ENCODE measurements at places on chromosomes 3 and 15.

- DNase-seq: no peak
Measured at GRCh38 chr3:107421170-107421792, 44.0 kb downstream of the CCDC54 start.

DNA sequence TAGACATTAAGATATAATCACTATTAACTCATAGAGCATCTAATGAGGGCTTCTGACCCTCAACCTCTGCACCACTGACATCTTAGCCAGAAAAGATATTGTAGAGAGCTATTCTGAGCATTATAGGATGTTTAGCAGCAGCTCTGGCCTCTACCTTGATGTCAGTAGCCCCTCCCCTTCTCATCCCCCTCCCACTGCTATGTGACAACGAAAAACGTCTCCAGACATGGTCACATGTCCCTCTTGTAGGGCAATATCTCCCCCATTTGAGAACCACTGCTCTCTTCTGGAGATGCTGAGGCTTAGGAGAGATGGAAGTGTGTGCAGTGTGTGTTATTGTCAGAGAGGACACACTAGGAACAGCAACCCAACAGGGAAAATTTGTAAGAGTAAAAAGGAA lies 242.3 kb downstream of the FEZF2 start:
- no peak for DNase-seq

DNA sequence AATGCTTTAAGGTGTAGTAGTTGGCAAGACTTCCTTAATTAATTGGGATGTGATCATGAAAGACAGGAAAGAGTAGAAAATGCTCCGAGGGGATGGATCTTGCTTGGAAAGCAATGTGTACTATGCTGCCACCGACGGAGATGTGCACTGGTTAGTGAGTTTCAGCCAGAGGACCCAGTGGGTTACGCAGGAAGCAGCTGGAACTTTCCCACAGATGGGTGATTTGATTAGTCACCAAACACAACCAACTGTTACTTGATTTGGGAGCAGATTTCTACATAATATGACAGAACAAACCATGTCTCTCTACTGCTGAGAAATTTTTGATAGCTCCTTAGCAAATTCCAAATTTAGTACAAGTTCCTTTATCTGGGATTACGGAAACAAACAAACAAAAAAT lies 245.4 kb upstream of the MCTP2 start:
- no peak for DNase-seq

DNA sequence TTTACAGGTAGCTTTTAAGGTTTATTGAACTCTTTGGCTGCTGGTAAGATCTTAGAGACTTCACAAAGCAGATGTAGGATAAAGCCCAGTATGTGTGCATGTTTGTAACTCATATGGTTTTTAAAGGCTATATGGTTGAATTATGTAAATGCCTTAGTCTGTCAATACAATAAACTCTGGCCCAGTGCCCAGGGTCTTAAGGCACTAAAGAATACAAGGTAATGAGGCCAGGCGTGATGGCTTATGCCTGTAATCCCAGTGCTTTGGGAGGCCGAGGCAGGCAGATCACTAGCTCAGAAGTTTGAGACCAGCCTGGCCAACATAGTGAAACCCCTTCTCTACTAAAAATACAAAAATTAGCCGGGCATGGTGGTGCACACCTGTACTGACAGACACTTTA lies 170.3 kb upstream of the CGNL1 start:
- DNase-seq: no peak

DNA sequence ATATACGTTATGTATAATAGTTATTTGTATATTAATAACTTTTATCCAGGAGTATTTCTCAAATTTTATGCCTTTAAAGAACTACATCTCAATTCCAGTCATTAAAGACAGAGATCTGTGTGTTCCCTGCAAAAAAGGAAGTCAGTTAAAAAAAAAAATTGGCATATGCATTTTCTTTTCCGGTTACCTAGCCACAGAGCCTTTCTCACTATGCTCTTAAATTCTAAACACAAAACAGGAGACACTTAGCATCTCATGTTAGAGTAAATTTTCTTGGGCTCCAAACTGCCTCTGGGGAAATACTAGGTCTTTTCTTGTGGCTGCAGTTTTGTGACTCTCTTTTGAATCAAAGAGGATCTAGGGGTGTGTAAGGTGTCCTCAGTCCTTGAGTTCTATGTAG lies 105.9 kb downstream of the KCNH8 start:
- no peak for DNase-seq

GRCh38 chr3:189588475-189589178 lies 42.6 kb upstream of the TP63 start:
- DNase-seq: no peak

DNA sequence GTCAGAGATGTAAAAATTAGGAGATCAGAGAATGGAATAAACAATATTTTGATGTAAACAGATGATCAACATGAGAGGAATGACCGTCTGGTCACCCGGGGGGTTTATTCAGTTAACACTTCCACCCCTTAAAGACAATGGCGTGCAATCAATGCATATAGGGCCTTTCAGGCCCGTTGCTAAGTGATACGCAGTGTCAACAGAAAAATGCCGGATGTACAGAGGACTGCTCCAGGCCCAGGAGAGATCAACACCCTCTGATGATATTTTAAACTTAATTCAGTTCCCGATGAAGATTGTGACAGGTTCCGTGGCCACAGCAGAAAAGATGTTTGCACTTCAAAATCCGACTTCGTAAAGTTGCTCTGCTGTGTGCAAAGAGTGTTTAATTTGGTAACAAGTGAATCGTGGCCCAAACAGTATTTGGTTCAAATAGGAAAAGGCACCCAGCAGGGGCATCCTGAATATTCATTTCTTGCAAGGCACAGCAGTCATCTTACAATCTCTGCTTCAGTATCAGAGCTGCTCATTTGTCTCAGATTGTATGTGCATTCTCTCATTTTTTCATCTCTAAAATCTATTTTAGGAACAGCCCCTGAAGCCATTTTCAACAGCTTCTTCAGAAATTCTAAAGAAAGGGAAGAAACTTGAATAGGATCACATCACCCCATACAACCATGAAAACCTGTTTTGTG lies 72.6 kb downstream of the FOXB1 start:
- no peak for DNase-seq

- DNase-seq: no peak
Measured at GRCh38 chr15:89441295-89441812, 55.0 kb downstream of the RHCG start.

GRCh38 chr3:35921718-35922117 lies 282.4 kb downstream of the ARPP21 start:
- DNase-seq: no peak

DNA sequence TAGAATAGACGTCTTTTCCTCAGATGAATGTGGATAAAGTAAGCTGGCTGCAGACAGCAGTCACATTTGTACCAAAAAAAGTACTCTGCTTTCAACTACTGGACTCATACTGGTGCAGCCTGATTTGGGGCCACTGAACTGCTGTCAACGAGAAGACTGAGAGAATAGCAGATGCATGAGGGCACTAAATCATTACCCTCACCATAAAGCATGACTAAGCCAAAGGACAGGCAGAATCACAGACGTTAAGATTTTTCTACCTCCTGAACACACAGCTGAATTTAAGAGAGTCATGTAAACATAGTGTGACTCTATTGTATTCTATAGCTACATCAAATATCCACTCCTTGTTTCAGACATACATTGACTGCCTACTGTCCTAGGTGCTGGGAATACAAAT lies 67.8 kb upstream of the CDAN1 start:
- DNase-seq: no peak

GRCh38 chr3:52036829-52037228 lies 19.5 kb downstream of the DUSP7 start:
- DNase-seq: no peak

DNA sequence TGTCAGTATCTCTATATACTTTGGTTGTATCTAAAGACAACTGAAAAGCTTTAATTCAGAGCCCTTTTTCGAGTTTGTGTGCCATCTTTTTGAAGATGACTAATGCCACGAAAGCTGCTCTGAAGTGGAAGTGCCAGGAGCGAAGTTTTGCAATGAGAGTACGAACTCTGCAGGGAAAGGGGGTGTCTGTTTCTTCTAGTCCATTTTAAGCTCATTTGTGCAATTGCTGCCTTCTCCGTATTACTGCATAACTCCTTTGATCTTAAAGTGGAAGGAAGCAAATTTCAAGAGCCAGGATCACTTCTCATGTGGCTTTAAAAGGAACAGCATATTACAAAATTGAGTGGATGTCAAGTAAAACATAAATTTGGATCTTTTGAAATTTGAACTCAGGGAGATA lies 245.3 kb downstream of the FEZF2 start:
- no peak for DNase-seq

DNA sequence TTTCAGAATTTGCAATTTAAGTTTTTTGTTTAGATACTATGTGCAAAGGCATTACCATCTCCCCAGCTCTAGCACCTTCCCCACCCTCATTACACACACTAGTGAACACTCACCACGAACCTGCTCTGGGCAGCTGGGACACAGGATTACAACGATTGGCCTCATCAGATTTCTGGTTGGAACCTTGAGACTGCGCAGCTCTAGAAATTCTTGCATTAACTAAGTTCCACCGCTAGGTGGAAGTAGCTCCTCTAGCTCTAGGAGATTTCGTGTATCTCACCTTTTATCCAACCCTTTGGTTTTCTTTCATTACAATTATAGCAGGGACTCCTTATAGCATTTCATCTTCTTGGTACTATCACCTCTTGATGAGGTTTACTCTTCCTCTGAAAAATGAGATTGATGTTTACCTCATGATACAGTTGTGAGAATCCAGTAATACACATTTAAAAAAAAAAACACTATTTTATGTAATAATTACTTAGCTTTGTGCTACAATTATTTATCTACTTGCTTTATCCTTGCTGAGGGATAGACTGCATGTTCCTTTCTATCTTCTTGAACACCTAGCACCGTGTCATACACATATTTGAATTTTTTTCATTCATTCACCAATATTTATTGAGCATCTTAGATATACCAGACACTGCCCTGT lies 28.7 kb upstream of the PLOD2 start:
- DNase-seq: no peak

DNA sequence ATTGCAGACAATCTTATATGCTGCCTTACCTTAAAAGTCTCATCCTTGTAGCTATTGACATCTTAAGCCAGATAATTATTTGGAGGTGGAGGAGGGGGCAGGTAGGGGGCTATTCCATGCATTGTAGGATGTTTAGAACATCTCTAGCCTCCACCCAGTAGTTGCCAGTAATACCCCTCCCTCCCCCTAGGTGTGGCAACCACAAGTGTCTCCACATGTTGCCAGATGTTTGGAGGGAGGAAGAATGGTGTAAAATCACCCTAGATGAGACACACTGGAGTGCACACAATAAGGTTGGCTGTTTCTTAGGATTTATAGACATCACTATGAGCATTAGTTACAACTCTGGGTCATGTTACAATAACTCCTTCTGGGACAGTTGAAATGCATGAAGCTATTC lies 27.4 kb downstream of the GORASP1 start:
- no peak for DNase-seq

DNA sequence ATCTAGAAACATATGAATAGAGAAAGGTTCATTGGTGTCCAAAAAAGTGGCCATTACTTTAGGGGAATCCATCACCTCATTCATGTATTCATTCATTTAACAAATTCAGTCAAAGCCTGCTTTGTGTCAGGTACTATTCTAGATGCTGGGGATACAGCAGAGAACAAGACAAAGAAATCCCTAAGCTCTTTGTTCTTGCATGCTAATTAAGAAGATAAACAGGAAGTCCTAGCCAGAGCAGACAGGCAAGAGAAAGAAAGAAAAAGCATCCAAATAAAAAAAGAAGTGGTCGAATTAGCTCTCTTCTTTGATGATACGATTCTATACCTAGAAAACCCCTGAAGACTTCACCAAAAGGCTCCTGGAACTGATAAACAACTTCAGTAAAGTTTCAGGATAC lies 12.4 kb upstream of the ZMAT3 start:
- DNase-seq: no peak

DNA sequence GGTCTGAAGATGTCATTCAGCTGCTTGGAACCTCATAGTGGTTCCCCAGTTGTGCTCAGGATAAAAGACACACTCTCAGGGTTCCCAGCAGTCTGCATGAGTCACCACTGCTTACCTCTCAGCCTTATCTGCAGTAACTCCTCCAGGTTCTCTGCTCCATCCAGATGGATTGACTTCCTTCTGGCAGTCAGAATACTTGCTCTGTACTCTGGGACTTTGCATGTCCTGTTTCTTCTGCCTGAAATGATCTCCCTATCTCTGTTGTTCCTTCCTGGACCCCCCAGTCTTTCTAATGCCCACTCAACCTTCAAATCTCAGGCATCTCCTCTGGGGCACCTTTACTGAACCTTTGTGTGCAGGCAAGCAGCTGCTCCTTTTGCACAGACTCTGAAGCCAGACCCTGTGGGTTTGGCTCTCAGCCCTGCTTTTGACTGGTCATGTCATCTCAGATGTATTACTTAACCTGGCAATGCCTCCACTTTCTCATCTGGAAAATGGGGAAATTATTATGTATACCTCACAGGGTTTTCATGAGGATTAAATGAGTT lies 38.4 kb downstream of the ITPR1 start:
- DNase-seq: no peak

GRCh38 chr3:194281766-194282165 lies 69.4 kb downstream of the CPN2 start:
- no peak for DNase-seq

GRCh38 chr3:197003461-197004385 lies 25.9 kb downstream of the MELTF start:
- no peak for DNase-seq

DNA sequence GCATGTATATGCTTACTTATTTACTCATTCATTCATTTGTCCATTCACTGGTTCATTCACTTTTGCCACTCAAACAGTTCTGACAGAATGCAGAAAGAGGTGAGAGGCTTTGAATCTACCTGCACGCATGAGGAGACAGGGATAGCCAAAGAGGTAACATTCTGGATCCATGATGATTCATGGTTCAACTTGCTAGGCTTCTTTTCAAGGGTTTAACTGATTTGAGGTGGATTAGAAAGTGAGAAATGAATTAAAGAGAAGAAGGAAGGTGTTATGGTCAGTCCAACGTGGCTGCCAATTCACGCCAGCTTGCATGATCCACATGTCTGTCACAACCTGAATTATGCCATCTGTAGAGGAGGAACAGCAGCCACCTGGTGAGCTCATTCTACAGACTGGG lies 260.6 kb downstream of the ARRDC4 start:
- no peak for DNase-seq

DNA sequence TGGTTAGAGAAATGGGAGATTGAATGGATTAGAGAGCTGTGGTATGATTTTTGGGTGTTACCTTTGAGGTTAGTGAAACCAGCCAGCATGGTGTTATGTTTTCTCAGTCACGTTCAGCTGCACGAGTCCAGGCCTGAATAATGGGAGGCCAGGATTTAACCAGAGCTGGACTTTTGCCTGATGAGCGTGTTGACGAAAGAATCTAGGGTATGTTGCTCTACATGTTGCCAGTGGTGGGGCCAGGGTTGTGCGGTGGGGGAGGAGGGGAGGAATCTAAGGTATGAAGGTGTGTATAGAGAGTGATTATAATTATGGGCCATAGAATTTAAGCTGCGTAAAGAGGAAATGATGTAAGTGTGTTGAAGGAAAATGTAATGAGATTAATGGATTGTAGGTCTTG lies 22.8 kb downstream of the MINDY2 start:
- no peak for DNase-seq

GRCh38 chr3:48155122-48155521 lies 33.1 kb downstream of the CDC25A start:
- no peak for DNase-seq

GRCh38 chr15:70291305-70292075 lies 193.8 kb upstream of the TLE3 start:
- DNase-seq: no peak

Measured in stimulated activated CD4-positive, alpha-beta T cell treated with anti-CD3 and anti-CD28 coated beads, Interleukin-12 subunit alpha, Interleukin-12 subunit beta, amount 100 ng/mL, for 24 hours (primary cell).